ENCODE measurements at places on chromosomes 5 and 9. TPM values are rescaled to one million over a fixed set of nuclear protein-coding genes. Genes with fewer than 3 reads are reported as not detected.

Gene CLIC3
- total RNA-seq = 3.7 TPM

Gene FBP1
- total RNA-seq = 9.2 TPM

Gene KIF12
- not detected for total RNA-seq

Gene ARL14EPL
- total RNA-seq = not detected

DNA sequence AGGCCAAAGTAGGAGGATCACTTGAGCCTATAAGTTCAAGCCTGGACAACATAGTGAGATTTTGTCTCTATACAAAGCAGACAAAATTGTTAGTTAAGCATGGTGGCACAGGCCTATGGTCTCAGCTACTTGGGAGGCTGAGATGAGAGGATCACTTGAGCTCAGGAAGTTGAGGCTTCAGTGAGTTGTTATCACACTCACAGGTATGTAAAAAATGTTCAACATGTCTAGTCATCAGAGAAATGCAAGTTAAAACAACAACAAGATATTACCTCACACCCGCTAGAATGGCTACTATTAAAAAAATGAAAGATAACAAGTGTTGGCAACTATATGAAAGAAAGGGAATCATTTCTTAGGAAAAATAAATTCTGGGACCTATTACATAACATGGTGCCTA, 341.5 kb upstream of the ST8SIA4 start:
- DNase-seq = no peak
- H3K4me3 ChIP-seq = no peak overlapping the region
- no peak overlapping the region for H3K27ac ChIP-seq

- H3K36me3 ChIP-seq = no peaks in the 10 kb centered on the region
- DNase-seq = no peak
- no peak overlapping the region for H3K27ac ChIP-seq
- H3K4me3 ChIP-seq = no peak overlapping the region
- H3K4me1 ChIP-seq = no peaks in the 10 kb centered on the region
- H3K27me3 ChIP-seq = no peaks in the 10 kb centered on the region
Measured at GRCh38 chr9:105359892-105360291, 87.9 kb upstream of the FSD1L start.

DNA sequence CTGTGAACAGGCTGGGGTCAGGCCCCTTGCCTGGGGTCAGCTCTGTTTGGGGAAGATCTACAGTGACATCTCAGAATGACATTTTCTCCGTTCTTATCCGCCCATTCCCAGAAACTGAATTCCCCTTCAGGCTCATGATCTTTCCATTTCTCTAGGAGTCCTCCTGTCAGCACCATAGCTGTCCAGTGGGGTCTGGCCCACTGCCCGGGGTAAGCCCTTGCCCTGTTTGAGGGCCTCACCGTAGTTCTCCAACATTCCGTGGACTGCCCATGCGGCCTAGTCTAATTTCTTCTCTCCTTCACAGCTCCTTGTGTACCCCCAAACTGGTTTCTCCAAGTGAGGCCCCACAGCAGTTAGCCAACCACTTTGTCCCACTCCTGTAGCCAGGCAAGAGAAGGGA, 68.4 kb downstream of the ENTREP1 start:
- no peaks in the 10 kb centered on the region for H3K36me3 ChIP-seq
- H3K27ac ChIP-seq = no peak overlapping the region
- no peak overlapping the region for H3K4me3 ChIP-seq
- DNase-seq = no peak
- no peaks in the 10 kb centered on the region for H3K27me3 ChIP-seq

DNA sequence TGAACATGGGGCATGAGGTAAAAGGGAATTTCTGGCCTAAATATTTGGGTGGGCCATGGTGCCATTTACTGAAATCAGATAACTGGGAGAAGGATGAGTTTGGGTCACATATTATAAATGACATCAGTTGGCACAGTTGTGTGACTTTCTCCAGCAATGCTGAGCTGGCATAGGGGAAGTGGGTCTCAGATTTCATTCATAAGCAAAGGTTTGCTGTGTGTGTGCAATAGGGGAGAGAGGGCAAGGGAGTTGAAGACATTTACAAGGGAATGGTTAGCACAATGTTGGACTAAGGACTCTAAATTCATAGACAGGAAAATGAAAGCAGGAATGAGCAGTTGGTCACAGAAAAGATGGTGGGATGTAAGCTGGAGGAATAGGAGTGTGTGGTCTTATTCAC, 47.8 kb upstream of the KLF9 start:
- H3K27ac ChIP-seq = no peak overlapping the region
- H3K4me1 ChIP-seq = no peaks in the 10 kb centered on the region
- DNase-seq = no peak

GRCh38 chr5:113367586-113367985, 67.2 kb downstream of the TSSK1B start:
- H3K4me3 ChIP-seq = no peak overlapping the region
- H3K27ac ChIP-seq = no peak overlapping the region
- DNase-seq = no peak
- H3K36me3 ChIP-seq = no peaks in the 10 kb centered on the region
- no peaks in the 10 kb centered on the region for H3K4me1 ChIP-seq

Data from CD4-positive, alpha-beta memory T cell (primary cell).